ENCODE measurements at places on chromosomes 1 and 21. TPM values are rescaled to one million over a fixed set of nuclear protein-coding genes. Genes with fewer than 3 reads are reported as not detected.

GRCh38 chr1:180533266-180533987 lies 25.3 kb upstream of the OVAAL start:
- peak; percentile 75 for DNase-seq

Gene TMEM269
- not detected for total RNA-seq

GRCh38 chr21:35658242-35658641 lies 402.1 kb downstream of the SETD4 start:
- no peak for DNase-seq

DNA sequence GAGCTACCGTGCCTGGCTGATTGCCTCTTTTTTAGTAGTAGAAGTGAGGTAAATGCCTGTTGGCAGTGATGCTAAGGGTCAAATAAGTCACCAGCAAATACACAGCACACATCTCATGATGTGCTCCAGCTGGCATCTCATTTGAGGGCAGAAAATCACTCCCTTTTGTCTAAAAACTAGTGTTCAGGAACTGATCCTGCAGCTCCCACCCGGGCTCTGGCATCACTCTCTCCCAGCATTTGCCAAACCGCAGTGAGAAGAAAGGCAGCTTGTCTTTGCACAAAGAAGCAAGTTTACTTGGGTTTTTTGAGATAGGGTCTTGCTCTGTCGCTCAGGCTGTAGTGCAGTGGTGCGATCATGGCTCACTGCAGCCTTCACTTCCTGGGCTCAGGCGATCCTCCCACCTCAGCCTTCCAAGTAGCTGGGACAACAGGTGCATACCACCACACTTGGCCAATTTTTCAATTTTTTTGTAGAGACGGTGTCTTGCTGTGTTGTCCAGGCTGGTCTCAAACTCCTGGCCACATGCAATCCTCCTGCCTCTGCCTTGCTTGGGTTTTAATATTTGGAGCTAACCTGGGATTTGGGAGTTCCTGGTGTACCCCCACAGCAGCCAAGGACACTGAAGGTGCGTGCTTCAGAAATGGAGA lies 4.1 kb downstream of the RBP7 start:
- no peak for DNase-seq

DNA sequence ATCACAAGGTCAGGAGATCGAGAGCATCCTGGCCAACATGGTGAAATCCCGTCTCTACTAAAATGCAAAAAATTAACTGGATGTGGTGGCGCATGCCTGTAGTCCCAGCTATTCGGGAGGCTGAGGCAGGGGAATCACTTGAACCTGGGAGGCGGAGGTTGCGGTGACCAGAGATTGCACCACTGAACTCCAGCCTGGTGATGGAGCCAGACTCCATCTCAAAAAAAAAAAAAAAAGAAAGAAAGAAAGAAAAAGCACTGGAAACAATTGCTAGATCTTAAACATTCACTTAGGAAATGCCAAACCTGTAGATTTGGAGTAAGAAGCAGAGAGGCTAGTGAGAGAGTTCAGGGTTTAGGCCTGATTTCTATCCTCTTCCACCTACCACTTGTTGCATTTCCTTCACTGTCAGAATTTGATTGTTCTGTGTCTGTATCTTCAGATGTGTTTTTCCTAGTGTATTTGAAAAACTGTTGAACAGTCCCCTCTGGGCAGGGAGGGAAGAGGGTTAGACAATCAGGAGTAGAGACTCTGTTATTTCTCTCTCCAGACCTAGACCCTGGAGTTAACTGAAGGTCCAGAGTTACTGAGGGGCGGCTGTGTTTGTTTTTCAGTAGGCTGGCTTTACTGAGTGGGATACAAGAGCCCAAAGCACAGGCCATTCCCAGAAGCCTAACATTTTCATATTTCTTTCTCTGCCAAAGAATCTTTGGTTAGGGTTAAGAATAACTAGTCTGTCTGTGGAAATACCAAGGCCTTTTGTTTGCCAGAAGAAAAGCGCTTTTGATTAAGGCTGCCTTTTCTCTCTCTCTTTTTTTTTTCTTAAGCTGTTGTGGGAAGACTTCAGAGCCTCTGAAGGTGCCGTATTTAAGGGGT lies 31.1 kb upstream of the MACF1 start:
- DNase-seq: no peak

Measured in transverse colon (tissue), 4 donors.